ENCODE measurements at places on chromosomes 1 and 21. TPM values are rescaled to one million over a fixed set of nuclear protein-coding genes. Genes with fewer than 3 reads are reported as not detected.

PTPRU gene
- total RNA-seq: 0.15 TPM

TMEM234 gene
- 60.8 TPM for total RNA-seq

NBPF19 gene
- 38.1 TPM for total RNA-seq

SYT14 gene
- total RNA-seq: not detected

RAB4A gene
- 46.0 TPM for total RNA-seq

FMOD gene
- total RNA-seq: not detected

GPR52 gene
- 15.6 TPM for total RNA-seq

NBPF6 gene
- total RNA-seq: not detected

- DNase-seq: no peak
These were observed 188.1 kb upstream of the RGS18 start for GRCh38 chr1:191970116-191970515.

GRCh38 chr1:201518071-201518470 lies 11.1 kb upstream of the CSRP1 start:
- DNase-seq: no peak

GRCh38 chr1:108747171-108747850 lies 837 bp downstream of the STXBP3 start:
- DNase-seq: no peak

- DNase-seq: peak; percentile 50
These were observed 3.4 kb downstream of the RUNX1 start for GRCh38 chr21:35045542-35046262.

DNA sequence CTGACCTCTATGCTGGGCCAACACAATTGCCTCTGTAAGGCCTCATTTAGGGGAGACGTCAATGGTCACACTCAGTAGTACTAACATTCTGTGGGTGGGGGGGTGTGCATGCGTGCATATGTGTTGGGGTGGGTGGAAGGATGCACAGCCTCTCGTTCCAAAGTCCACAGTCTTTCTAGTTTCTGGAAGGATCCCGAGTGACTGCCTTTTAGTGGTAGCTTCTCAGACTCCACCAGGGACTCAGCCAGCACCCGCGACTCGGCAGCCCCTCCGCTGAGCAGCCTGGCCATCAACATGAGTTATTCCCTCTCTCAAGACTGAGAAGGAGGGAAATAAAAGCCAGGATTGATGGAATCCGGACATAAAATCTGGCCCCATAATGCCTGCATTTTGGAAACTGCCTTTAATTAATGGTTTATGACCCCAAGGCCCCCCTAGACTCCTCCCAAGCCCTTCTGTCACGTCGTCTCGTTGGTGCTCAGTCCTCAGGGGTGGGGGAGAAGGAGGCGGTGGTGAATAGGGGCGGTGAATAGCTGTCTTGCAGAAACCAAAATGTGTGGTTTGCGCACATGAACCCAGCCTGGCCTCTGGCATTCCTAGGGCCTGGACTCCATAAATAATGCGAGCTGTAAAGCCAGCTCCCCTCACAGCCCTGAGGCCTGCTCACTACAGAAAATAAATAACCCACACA lies 65.1 kb upstream of the TMEM51 start:
- no peak for DNase-seq

DNA sequence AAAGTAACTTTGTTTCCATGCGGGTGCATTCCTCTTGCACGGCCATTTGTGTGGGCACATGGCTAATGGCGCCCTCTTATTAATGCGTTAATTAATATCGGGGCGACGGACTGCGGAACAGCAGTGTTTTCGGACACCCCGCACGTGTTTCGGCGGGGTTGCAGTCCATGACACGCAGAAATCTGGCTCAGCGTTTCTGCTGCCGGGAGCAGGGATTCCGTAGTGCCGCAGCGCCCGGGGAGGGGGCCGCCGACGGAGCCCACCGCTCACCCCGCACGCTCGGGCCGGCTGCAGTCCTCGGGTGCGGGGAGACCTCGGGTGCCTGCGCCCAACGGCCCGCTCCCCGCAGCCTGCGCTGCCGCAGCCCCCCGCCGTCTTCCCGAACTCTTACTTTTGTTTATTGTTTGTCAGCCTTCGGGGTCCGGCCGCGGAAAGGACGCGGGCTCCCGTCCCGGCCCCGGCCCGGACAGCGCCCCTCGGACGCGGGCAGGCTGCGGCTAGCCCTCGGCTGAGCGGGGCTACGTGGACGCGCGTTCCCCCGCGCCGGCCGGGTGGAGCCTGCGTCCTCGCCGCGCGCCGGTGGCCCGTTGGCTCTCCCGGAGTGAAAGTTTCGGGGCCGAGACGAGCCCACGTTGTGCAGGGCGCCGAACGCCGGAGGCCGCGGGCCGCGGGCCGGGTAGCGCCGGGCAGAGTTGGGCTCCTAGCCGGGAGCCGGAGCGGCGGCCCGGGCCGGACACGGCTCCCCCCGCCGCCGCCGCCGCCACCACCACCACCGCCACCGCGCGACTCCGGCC lies 849 bp downstream of the NFIA start:
- peak; percentile 65 for DNase-seq

GRCh38 chr21:27036736-27037301 lies 69.9 kb upstream of the ADAMTS5 start:
- DNase-seq: no peak

- DNase-seq: no peak
These were observed 53.1 kb downstream of the DIPK1A start for GRCh38 chr1:92907949-92908684.

DNA sequence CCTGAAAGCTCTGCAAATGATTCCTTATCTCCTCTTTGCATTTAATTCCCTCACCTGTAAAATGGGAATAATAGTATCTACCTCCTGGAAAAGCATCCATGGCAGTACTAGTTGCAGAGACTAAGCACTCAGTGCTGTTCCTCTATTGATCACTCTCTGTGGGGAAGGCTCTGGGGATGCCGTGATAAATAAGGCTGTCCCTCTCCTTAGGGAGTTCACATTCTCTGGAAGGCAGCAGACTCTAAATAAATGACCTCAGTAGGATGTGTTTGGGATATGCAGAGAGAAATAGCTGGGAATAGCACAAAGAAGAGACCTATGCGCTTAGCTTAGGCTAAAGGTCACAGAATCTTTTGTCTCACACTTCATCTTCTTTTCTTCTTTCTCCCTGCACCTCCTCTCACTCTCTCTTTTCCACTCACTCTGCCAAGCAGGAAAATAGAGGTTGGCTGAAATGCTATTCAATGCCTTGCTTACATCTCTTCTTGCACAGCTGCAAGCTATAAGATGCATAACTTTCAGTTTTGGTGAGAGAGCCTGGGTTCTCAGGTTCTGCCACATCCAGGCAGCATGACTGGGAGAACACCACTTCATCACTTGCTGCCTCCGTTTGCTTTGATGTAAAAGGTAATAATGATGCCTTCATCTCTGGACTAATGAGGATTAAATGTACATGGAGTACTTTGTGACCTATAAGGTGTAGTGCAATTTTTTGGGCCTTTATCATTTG lies 101.5 kb downstream of the LMX1A start:
- DNase-seq: no peak

GRCh38 chr1:41862384-41863221 lies 56.1 kb downstream of the HIVEP3 start:
- no peak for DNase-seq

DNA sequence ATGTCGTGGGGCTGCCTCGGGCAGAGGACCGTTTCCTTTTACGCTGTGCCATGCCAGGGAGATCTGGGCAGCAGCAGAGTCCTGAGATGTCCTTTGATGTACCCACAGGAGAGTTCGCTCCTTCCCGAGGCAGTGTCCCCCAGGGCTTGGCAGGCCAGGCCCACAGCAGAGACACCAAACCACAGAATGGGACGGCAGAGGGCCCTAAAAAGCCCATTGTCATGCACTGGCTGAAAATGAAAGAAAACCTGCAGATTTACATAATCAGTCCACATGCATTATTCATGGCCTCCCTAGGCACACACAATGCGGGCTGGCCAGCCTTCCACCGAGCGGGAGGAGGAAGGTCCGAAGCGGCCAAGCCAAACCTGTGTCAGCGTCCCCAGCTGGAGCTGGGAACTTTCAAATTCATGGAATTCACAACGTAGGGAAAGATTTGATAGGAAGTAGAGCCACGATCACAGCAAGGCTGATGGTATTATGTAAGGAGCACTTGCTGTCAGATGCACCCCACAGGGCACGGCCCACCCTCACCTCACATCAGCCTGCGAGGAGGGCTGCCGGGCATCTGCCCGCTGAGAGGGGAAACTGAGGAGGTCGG lies 25.3 kb upstream of the EFHD2 start:
- DNase-seq: peak; percentile 49

DNA sequence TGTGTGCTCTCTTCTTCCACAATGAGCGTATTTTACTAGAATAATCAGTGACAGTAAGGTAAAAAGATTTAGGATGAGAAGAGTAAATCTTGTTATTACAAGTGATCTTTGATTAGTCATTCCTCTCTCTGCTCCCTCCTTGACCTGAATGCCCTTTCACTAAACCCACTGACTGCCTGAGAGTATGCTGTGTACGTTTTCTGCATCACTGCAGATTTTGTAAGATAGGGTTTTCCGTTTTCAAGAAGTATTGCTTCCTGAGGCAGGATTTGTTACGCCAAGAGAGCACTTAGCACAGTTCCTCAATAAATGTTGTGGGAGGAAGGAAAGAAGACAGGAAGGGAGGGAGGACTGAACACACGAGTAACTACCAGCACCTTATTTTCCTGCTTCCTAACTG lies 7.7 kb upstream of the LAMB3 start:
- DNase-seq: no peak

- DNase-seq: no peak
These were observed 84.7 kb downstream of the NOTCH2 start for GRCh38 chr1:119984771-119985170.

- DNase-seq: no peak
These were observed 52.3 kb upstream of the RAP1GAP start for GRCh38 chr1:21721295-21721985.

Data from B cell (primary cell).